Globus pallidus (tissue), 1 donor: ENCODE measurements at places on chromosomes 6 and 20.
A peak's percentile ranks its signal among the peaks of the same experiment; 100 is the strongest.

DNA sequence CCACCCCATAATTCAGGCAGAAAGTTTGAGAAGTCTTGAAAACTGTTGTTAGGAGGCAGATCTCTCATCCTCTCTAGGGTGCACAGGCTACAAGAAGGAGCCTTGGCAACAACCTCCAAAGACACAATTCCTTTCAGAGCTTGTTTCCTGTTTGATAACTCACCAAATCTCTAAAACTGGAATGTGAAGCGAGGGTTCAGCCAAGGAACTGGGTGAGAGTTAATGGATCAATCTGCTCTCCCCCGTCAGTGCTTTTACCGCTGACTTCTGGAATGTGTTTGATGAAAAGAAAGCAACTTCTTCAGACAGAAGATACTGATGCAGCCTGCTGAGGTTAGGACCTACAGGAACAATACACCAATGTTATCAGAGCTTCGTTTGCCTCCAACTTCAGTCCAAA, 171.8 kb upstream of the BMP2 start:
- no peak for DNase-seq

DNA sequence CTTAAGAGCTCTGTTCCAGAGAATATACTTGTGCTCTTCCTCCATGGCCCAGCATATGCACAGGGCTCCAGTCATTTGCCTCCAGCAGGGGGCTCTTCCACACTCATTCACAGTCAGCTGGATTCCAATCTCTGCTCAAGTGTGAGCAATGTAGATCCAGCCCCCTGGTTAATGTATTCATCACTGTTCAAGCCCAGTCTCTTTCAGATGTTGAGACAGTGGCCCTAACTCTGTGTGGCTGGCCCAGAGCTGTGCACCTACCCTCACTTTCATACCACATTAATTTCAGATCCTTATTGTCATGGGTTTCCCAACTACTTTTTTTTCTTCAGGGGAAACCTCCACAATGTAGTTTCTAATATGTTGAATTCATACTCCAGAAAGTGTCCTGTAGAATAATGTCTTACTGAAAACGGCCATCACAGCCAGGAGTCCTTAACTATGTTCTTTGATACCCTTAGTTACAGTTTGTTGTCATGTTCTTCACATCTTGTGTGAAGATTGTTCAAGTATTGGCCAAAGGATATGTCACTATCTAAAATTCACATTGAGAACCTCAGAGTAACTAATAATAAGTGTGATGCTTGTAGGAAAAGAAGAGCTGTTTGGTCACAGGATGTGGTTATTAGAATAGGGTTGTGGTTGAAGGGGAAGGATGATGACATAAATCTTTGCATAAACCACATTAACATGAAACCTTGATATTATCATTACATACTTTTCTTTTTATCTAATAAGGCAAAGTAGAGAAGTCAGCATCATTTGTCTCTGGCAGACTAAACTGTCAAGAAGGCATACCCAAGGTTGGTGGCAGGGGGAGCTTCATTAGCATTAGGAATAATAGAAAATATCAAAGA, 14.4 kb upstream of the HLA-DQA1 start:
- no peak for DNase-seq

DNA sequence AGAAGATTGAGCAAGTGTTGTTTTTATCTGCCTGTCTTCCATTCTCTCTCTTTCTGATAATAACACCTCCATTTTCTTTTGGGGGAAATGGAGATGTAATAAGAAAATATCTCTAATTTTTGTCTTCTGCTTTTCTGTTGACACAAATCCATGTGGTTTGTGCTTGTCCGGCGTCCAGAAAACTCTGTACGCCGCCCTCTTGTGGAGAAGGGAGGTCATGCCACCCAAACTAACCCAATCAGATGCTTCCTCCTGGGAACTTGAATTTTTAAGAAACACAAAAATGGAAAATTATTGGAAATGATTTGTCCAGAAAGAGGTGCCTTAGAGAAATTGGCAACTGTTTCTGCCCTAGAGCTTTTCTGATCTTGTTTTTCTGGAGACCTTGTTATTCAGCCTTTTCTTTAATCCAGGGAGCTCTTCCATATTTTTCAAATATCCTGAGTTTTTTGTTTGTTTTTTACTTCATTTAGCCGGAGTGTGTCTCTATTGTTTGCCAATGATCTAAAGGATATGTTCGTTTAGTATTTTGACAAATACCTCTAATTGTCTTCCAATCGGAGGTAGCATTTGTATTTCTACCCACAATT, 17.8 kb upstream of the FNDC1 start:
- DNase-seq = peak; percentile 18

- DNase-seq = no peak
Measured at GRCh38 chr20:51128198-51128597, 105.3 kb upstream of the KCNG1 start.

DNA sequence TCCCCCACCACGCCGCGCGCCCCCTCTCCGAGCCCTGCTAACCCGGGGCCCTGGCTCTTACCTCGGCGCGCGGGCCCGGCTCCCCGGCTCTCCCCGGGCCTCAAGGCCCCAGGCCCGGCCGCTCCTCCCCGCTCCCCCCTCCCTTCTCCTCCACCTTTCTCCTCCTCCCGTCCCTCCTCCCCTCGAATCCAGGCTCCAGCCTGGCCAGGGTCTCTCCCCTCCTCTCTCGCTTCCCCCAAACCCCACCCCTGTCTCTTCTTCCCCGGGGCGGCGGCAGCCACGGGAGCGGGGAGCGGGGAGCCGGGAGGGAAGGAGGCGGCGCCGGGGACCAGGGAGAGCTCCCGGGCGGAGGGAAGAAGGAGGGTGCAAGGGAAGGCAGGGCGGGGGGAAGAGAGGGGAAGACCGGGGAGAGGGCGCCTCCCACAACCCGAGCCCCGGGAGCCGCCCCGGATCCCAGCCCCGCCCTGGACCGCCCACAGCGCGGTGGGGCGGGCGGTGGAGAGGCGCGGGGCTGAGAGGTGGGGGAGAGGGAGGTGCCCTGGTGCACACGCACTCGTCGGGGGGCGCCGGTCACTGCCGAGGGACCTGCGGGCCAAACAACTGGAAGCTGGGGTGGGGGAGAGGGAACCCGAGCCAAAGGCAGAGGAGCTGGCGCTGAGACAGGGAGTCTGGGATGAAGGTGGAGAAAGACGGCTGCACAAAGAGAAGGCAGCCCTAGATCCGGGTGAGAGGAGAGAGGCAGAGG, at the start of gene GABBR1:
Gene GABBR1, minus strand, starts transcription at position 395 of the 745 bp plus-strand sequence. CDS start 798 bp downstream, outside the sequence.
- DNase-seq = peak; percentile 82

GRCh38 chr20:4848041-4848440, 126.3 kb downstream of the PRND start:
- no peak for DNase-seq

GRCh38 chr6:1536526-1537429, 72.9 kb upstream of the FOXC1 start:
- DNase-seq = no peak

DNA sequence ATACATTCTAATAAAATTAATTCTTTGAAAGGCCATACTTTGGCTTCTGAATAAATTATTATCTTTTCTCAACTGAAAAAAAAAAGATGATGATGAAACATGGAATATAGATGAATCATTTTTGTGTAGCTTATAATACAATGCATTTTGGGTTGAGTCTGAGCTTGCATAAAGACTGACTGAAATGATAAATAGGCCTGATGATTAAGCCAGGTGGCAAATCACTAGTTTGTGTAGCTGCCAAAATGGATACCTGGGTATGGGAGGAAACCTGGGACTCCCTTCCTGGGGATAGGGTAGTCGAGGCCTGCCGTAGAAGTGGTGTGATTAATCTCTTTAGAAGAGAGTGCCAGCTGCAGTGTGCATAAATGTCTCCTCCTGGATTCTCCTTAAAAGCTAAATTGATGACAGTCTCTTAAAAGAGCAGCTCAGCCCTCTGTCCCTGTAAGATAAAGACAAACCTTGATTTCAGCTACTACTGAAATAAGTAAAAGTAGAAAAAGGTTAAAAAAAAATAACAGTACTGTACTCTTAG, 275.1 kb downstream of the GRIK2 start:
- DNase-seq = no peak

- no peak for DNase-seq
Measured at GRCh38 chr6:79385333-79385732, 150.9 kb upstream of the HMGN3 start.

- no peak for DNase-seq
Measured at GRCh38 chr6:169899481-169900145, 148.2 kb downstream of the ERMARD start.

DNA sequence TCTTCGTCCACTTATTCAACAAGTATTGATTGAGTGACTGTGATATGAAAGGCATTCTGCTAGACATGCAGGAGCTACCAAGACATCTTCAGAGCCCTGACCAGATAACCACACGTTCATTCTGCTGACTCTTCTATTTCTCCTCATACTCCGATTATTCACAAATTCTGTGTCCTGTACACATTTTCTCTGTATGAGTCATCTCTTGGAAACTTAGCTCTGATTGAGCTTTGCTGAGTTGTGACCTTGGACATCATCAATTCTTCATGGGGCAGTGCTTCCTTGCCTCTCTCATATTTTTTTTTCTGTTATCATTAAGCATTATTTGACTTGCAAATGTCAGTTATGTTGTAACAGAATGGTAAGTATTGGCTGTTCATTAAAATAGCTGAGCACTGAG, 351.6 kb upstream of the CNR1 start:
- DNase-seq = no peak

DNA sequence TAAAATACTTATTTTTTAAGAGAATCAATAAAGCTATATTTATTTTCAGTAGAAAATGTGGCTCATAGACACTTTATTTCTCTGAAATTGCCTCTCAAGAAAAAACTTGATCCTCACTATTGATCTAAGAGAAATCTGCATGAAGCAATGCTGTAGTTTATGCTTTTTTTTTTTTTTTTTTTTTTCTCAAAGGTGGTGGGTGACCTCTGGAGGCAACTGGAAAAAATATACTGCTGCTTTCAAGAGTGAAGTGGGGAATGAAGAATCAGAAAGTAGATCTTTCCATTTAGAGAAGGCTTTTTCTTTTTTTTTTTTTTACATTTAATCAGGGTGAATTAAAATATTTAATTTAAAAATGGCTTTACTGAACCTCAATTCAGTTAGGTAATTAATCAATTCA, 169.3 kb downstream of the SLC16A10 start:
- no peak for DNase-seq
